Mucosa of descending colon (tissue), 3 donors: ENCODE measurements at places on chromosomes 1 and 21.

DNA sequence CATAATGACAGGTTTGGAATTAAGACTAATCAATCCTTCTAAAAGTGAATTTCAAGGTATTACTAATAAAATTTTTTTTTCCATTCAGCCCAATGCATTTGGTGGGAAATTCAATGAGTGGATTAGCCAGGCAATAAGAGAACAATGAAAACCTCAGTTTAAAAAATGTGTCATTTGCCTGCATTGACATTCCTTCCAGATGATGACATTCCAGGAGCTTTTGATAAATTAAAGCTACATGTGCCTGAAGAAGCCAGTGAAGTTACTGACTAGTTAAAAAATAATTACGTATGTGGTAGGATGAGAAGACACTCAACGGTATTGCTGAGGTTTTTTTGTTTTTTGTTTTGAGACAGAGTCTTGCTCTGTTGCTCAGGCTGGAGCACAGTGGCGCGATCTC, 37.9 kb upstream of the RC3H1 start:
- no peak for DNase-seq

- DNase-seq: no peak
Measured at GRCh38 chr21:16942703-16943102, 570.1 kb upstream of the CXADR start.

GRCh38 chr1:23995431-23995837, 15.3 kb upstream of the SRSF10 start:
- DNase-seq: no peak

DNA sequence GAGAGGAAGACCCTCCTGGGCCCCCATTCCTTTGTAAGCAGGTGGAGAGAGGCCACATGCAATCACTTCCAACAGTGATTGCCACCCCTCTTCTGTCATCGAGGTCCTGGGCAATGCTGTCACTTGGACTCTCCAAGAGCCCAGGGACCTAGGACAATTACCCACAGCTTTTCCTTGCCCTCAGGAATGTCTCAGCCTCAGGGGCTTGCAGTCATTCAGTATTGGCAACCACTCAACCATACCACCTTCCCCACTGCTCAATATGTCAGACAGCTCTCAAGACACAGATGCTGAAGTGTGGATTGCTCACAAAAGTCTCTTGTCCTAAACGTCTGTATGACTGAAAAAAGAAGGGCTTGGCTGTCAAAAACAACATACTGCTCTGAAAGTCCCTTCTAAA, 87.8 kb downstream of the PTPN14 start:
- no peak for DNase-seq

GRCh38 chr1:221620437-221621384, 121.2 kb downstream of the DUSP10 start:
- DNase-seq: no peak

DNA sequence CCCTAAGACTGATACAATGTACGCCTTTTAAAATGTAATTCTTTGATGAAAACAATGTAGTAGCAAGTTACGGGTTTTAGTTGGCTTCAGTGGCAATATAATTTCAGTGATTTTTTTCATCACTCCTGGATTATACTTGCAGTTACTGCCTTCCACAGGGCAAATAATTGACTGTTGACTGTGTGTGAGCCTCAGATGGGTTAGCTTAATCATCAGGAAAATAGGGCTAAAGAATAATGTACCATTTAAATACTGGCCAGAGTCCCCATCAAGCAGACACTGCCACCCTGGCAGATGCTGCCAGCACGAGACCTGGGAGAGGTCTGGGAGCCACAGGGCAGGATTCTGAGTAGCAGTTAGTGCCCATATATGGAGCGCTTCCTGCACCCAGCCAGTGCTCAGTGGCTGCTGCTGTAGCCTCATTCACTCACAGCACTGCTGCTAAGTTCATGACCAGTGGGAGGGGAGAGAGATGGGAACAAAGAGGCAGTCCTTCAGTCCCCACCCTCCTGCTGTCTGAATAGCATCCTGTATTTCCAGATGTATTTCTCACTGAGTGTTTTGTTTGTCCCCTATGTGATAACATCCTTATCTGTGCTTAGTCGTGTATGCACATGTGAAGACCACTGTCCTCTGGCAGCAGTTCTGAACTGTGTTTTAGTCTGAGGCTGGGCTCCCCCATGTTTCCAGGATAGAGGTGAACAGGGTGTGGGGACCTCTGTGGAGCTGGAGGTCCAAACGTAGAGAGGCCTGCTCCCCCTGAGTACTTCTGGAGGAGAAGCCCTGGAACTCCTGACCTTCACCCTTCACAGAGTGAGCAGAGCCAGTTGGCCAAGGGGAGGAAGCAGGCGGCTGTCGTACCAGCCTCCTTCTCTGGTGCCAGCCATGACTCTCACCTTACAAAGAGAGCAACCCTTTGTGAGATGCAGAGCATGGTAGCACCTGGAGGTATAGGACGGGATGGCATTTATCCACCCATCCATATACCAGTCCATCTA, 80.4 kb downstream of the ADARB1 start:
- no peak for DNase-seq

GRCh38 chr1:106957795-106958194, 98.7 kb upstream of the PRMT6 start:
- DNase-seq: no peak

GRCh38 chr1:211606332-211606913, 27.5 kb upstream of the SLC30A1 start:
- DNase-seq: no peak

GRCh38 chr1:119768778-119769177, at the start of gene HMGCS2:
Gene HMGCS2 (minus strand): TSS chr1:119768905. CDS start chr1:119768844, 61 bp downstream.
- peak; percentile 80 for DNase-seq
